Lung (tissue), 17 donors: ENCODE measurements at places on chromosomes 6 and 20. TPM values are rescaled to one million over a fixed set of nuclear protein-coding genes. Genes with fewer than 3 reads are reported as not detected.

The PLA2G7 gene
- 23.4 TPM for polyA plus RNA-seq

The PTCRA gene
- 5.5 TPM for polyA plus RNA-seq

The TASP1 gene
- 5.0 TPM for polyA plus RNA-seq

The KIAA1755 gene
- 0.75 TPM for polyA plus RNA-seq
